ENCODE measurements at places on chromosomes 6 and 20.

- no peak for DNase-seq
Measured at GRCh38 chr6:142927271-142927580, 17.8 kb downstream of the HIVEP2 start.

DNA sequence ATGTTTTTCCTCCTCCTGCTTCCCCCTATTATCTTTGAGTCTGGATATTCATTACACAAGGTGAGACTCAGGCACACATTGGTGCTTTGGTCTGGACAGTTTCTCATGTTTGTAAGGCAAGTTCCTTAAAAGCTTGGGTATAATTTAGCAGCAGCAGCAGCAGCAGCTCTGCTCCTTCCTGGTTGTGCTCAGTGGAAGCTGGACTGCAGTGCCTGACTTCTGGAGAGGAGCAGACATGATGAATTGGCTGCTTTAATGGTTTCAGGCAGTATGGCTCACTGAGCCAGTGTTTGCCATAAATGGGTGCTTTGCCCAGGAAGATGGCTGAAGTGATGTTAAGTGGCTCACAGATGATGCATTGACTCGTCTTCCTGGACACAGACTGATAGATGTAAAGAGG is 32.4 kb downstream of the SLC9A8 start:
- no peak for DNase-seq

- DNase-seq: no peak
Measured at GRCh38 chr20:20435453-20435852, 67.5 kb downstream of the INSM1 start.

DNA sequence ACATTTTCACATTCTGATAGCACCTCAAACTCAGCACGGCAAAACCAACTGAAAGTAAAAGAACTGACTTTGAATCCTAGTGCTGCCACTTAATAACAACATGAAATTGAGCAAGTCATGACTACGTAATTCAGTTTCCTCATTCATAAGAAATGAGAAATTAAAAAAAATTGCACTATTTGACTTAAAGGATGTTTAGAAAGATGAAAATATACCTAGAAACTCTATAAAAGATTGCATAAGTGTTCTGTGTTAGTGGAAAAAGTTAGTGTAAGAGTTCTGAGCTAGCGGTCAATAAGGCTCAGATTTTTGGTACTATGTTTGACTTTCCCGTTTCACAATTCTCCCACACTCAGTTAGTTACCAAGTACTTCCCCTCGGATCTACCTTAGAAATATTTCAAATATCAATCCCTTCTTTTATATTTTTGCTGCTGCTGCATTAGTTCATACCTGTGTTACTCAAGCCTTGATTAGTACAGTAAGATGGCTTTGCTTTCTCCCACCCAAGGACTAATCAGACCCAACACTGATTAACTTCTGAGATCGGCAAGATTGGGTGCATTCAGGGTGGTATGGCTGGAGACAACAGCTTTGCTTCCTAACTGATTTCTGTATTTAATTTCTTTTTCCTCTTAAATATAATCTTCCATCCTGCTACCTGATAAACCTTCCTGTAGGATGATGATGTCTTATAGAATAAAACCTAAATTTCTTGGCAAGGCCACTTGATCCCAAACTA is 25.9 kb downstream of the ECHDC1 start:
- no peak for DNase-seq

DNA sequence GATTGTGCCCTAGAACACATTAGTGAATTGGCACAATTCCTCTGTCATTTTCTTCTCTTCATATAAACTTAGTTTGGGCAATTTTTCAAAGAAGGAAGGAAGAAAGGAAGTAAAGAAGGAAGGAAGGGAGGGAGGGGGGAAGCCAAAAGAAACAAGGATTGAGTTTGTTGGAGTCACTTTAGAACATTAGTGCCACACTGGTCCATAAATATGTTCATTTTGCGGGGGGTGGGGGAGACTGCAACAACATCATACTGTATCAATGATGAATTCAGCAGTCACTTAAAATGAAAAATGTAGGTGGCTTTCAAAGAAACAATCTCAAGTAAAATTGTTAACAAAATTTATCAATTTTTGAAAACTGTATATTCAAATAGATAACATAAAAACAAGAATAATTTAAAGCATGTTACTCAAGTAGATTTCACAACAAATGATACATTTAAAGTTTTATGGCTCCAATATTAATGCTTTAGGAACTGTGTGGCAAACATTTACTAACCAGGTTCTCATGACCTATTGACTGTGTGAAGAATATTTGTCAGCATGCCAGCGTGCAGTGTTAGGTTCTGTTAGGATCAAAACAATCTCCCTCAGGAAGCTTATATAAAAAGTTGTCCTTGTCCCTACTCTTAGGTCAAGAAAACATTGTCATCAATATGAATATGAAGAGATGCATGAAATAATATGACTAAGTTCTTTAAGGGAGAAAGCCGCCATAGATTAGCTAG is 208.1 kb upstream of the AGPAT4 start:
- DNase-seq: no peak

- no peak for DNase-seq
Measured at GRCh38 chr20:42915081-42915480, 274.6 kb downstream of the PTPRT start.

DNA sequence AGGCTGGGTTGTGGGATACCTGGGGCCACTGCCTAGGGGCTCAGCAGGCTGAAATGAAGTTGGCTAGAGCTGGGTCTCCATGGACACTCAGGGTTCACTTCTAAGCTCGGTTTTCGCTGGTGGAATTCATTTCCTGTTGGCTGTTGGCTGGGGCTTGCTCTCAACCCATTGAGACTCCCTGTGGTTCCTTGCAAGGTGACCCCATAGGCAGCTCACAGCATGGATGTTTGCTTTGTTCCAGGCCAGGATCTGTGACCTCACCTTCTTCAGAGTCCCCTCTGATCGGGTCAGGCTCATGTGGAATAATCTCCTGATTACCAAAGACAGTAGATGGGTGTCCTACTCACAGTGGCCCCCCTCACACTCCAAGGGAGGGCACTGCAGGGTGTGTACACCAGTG is 229.3 kb downstream of the QKI start:
- DNase-seq: no peak

DNA sequence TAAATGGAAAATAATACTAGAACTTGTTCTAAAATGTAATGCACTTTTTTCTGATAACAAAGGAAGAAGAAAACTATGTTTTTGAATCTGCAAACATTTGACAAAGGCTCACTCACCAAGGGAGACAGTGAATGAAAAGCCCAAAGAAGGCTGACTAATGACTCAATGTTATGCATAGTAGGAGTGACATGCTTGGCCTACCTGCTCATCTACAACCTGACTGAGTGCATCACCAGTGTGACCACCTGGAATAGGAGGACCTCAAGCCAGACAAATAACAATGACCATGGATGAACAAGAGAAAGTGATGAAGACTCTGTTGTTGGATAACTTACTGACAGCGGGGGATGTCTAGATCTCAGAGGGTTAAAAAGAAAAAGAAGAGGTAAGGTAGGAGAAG is 157.2 kb downstream of the SIM1 start:
- DNase-seq: no peak

DNA sequence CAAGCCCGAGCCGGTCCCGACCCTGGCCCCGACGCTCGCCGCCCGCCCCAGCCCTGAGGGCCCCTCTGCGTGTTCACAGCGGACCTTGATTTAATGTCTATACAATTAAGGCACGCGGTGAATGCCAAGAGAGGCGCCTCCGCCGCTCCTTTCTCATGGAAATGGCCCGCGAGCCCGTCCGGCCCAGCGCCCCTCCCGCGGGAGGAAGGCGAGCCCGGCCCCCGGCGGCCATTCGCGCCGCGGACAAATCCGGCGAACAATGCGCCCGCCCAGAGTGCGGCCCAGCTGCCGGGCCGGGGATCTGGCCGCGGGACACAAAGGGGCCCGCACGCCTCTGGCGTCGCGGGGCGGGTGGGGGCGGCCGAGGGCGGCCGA is 37.5 kb downstream of the YTHDF1 start:
- no peak for DNase-seq

All from mesothelial cell of epicardium (in vitro differentiated cells).